Right atrium auricular region (tissue), 2 donors: ENCODE measurements at places on chromosomes 2 and 18. TPM values are rescaled to one million over a fixed set of nuclear protein-coding genes. Genes with fewer than 3 reads are reported as not detected.

GRCh38 chr2:240452462-240453256 lies 17.2 kb downstream of the GPC1 start:
- no peak for DNase-seq
- H3K4me1 ChIP-seq = peaks cover 64% of the 10 kb centered on the region
- peak overlapping the region; percentile 42 for H3K4me3 ChIP-seq
- no peaks in the 10 kb centered on the region for H3K27me3 ChIP-seq
- H3K36me3 ChIP-seq = peaks cover 4% of the 10 kb centered on the region

- no peaks in the 10 kb centered on the region for H3K4me1 ChIP-seq
- no peaks in the 10 kb centered on the region for H3K27me3 ChIP-seq
- H3K27ac ChIP-seq = no peak overlapping the region
- DNase-seq = no peak
- no peak overlapping the region for H3K4me3 ChIP-seq
Measured at GRCh38 chr18:72623444-72623843, 79.3 kb upstream of the CBLN2 start.

Gene WDR43
- 17.8 TPM for total RNA-seq

Gene SYT4
- 14.5 TPM for total RNA-seq

DNA sequence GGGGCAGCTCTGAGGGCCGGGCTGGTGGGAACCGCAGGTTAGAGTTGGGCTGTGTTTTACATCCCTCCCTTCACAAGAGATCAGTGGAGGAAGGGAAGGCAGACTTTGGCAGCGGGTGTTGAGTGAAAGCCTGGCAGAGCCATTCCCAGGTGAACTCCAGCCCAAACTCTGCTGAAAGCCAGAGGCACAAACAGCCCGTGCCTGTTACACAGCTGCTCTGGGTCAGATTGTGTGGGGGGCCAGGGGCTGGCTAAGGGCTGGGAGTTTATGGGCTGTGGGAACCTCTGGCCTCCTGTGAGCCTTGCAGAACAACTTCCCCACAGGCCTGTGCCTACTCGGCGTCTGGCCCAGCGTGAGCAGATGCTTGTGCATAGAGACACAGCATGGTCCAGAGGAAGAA lies 286.8 kb downstream of the CLIP4 start:
- no peak overlapping the region for H3K4me3 ChIP-seq
- H3K27me3 ChIP-seq = no peaks in the 10 kb centered on the region
- no peak overlapping the region for H3K27ac ChIP-seq
- no peak for DNase-seq
- H3K4me1 ChIP-seq = no peaks in the 10 kb centered on the region

- DNase-seq = peak; percentile 80
- H3K36me3 ChIP-seq = no peaks in the 10 kb centered on the region
- H3K4me1 ChIP-seq = peaks cover 23% of the 10 kb centered on the region
Measured at GRCh38 chr2:8684878-8685696, 3.2 kb downstream of the ID2 start.

GRCh38 chr2:186307871-186308270 lies 178.2 kb upstream of the ZC3H15 start:
- no peak for DNase-seq
- no peak overlapping the region for H3K27ac ChIP-seq
- no peaks in the 10 kb centered on the region for H3K36me3 ChIP-seq
- no peaks in the 10 kb centered on the region for H3K27me3 ChIP-seq
- no peaks in the 10 kb centered on the region for H3K4me1 ChIP-seq
- no peak overlapping the region for H3K4me3 ChIP-seq

Gene INHA
- 1.0 TPM for total RNA-seq

Gene TEKT4
- total RNA-seq = not detected

DNA sequence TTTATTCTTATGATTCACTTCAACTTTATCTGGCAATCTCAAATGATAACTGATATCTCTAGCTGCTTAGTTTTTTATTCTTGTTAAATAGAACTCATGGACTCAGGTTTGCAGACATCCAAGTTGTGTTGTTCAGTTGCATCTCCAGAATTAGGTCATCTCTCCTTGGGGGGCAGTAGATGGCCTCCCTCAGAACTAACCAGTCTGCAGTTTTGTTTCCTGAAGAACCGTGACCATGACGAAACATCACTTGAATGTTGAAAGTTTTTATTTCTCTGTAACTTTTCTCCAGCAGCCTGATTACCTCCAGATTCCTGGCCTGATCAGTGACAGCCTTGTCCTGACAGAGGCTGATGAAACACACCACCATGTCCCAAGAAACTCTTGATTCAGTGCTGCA lies 321.5 kb downstream of the GALNT13 start:
- H3K27me3 ChIP-seq = no peaks in the 10 kb centered on the region
- H3K27ac ChIP-seq = no peak overlapping the region
- H3K4me1 ChIP-seq = no peaks in the 10 kb centered on the region
- no peaks in the 10 kb centered on the region for H3K36me3 ChIP-seq

Gene CYP26B1
- total RNA-seq = 2.5 TPM

DNA sequence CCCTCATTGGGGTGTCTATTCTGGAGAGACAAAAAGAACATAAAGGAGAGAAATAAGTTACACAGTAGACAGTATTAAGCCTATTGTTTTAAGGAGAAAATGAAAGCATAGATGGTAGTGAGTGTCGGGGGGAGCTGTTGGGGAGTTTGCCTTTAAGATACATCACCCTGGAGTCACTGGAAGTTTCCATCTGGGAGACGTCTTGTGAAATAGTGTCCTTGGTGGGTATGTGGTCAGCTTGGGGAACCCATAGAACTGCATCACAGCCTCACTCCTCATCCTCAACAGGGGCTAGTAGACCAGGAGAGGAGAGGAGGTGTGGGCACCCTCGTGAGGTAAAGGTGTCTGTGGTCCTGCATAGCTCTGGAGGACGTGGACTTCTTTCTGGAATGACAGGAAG lies 60.6 kb downstream of the RNF144A start:
- DNase-seq = no peak
- H3K27me3 ChIP-seq = no peaks in the 10 kb centered on the region
- no peak overlapping the region for H3K4me3 ChIP-seq
- no peak overlapping the region for H3K27ac ChIP-seq

- no peaks in the 10 kb centered on the region for H3K36me3 ChIP-seq
- peak overlapping the region; percentile 54 for H3K27ac ChIP-seq
- DNase-seq = peak; percentile 58
- H3K27me3 ChIP-seq = no peaks in the 10 kb centered on the region
- H3K4me3 ChIP-seq = peak overlapping the region; percentile 2
Measured at GRCh38 chr2:235230821-235231601, 262.8 kb upstream of the AGAP1 start.

GRCh38 chr2:213266421-213266820 lies 17.8 kb upstream of the SPAG16 start:
- H3K4me1 ChIP-seq = no peaks in the 10 kb centered on the region
- H3K27me3 ChIP-seq = no peaks in the 10 kb centered on the region
- H3K4me3 ChIP-seq = no peak overlapping the region
- DNase-seq = no peak

DNA sequence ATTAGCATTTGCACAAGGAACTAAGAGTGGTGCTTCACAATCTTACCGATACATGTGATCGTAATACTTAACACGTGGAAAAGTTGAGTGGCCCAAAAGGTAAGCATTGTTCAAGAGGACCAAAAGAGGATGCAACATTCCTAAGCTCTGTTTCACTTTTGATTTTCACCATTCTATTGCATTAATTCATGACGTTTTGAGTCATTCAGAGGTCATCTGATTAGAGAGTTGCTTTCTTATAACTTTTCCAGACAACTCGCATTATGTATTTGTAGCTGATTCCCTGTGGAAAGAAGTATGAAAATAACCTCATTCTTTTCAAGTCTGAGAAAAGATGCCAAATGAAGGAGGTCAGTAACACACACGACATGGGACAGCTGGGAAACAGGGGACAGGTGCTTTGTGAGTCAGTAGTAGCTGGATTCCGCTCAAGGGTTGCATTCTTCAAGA lies 344.4 kb downstream of the RND3 start:
- no peak for DNase-seq
- H3K36me3 ChIP-seq = no peaks in the 10 kb centered on the region
- no peaks in the 10 kb centered on the region for H3K4me1 ChIP-seq
- no peak overlapping the region for H3K27ac ChIP-seq
- H3K27me3 ChIP-seq = no peaks in the 10 kb centered on the region
- no peak overlapping the region for H3K4me3 ChIP-seq

GRCh38 chr2:241356871-241357260 lies 781 bp downstream of the FARP2 start:
- H3K27me3 ChIP-seq = no peaks in the 10 kb centered on the region
- peak overlapping the region; percentile 91 for H3K27ac ChIP-seq
- H3K36me3 ChIP-seq = peaks cover 15% of the 10 kb centered on the region
- H3K4me1 ChIP-seq = no peaks in the 10 kb centered on the region
- H3K4me3 ChIP-seq = peak overlapping the region; percentile 83

Gene CCDC121
- 4.2 TPM for total RNA-seq
